ENCODE measurements at places on chromosomes 5 and 9.
A peak's percentile ranks its signal among the peaks of the same experiment; 100 is the strongest.

DNA sequence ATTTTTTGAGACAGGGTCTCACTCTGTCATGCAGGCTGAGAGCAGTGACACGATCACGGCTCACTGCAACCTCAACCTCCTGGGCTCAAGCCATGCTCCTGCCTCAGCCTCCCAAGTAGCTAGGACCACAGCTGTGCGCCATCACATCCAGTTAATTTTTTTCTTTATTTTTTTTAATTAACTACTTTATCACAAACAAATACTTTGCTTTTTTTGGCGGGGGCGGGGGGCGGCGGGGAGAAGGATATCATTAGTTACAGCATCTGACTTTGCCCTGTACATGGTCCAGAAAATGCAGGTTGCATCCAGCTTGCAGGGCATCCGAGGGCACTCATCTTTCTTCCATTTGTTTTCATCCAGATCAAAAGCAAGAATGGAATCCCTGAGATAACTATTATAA lies 201.8 kb upstream of the IER5L start:
- DNase-seq: no peak

GRCh38 chr5:142748568-142749249 lies 21.5 kb upstream of the ARHGAP26 start:
- DNase-seq: peak; percentile 52

DNA sequence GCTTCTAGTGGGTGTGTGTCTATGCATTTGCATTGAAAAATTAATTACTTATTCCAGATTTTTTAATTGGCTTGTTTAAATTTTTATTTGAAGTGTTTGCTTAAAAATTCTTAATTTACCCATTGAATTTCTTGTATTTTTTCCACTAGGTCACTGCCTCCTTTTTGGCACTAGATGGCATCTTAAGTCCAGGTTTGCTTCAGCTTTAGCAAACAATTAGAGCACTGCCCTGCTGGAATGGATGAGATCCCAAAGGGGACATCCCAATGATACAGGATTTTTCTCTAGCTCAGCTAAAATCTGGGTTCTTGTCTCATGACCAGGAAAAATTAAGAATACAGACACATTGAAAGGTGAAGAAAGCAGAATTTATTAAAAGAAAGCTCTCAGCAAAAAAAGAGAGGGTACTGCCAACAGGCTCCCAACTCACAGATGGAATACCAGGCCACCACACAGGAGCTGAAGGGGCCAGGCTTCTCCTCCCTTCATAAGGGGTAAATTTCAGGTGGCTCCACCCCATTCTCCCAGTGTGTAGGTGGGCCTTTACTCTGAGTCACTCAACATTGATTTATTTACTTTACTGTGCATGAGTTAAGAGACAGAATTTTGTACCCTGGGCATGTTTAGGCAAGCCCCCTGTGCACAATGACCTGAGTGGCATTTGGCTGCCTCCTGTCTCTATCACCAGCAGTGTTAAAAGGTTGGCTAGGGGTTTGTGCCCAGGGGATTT lies 532.4 kb downstream of the ANXA1 start:
- peak; percentile 49 for DNase-seq

- DNase-seq: no peak
These were observed 25.3 kb downstream of the FAF2 start for GRCh38 chr5:176473335-176474006.

GRCh38 chr5:174086751-174087150 lies 41.2 kb downstream of the NSG2 start:
- no peak for DNase-seq

DNA sequence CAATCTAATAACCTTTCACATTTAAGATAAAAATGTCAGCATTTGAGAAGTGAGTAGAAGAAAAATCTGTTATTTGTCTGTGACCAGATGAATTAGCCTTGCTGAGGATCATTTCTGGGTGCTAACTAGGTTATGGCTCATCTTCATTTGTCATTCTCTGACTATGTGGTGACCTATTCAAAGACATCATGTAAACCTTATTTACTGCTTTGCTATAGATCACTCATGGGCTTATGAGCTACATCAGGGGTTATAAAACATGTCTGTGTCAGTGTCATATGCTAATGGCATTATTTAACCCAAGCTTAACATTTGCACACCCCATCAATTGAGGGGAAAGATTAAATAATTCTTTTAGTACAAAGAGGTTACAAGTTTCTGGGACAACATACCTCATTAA lies 555.5 kb upstream of the CYLC2 start:
- no peak for DNase-seq

DNA sequence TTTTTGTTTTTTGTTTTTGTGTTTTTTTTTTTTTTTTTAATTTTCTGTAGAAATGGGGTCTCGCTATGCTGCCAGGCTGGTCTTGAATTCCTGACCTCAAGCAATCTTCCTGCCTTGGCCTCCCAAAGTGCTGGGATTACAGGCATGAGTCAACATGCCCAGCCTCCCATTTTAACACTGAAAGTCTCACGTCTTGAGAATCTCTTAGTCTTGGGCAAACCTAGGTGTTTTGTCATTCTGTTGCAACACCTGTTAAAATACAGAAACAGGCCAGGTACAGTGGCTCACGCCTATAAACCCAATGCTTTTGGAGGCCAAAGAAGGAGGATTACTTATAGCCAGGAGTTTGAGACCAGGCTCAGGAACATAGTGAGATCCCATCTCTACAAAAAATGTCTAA lies 599.0 kb downstream of the TLR4 start:
- no peak for DNase-seq

Data from Daoy (cell line).